GM23338 (cell line): ENCODE measurements at places on chromosomes 5 and 9.

- DNase-seq: no peak
Measured at GRCh38 chr9:14127656-14128055, 186.3 kb downstream of the NFIB start.

DNA sequence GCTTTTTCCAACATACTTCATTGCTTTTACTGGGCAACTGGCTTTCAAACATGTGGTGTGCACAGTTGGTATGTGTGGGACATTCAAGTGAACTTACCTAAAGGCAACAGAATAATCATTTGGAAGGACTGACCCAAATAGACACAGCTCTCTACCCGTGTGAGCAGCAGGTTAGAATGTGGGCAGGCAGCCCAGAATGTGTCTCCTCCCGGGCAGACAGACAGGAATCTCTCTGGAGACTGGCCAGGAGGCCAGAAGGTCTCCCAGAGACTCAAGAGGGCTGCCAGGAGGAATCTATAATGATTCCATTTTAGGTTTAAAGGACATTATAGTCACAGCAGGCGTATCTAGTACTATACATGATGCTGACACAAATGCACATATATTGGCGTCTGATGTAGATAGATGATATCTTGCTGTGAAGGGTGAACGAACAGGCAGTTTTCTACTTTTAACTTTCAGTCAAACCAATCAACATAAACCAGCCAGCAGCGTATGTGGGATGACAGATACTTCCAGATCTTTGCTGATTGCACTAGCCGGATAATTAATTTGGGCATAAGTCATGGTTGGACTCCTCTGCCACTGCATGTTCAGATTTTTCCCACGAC lies 297.4 kb upstream of the ZNF608 start:
- no peak for DNase-seq

GRCh38 chr5:59418808-59419207 lies 474.7 kb downstream of the PDE4D start:
- no peak for DNase-seq

GRCh38 chr5:87829217-87829551 lies 416.5 kb upstream of the CCNH start:
- no peak for DNase-seq

DNA sequence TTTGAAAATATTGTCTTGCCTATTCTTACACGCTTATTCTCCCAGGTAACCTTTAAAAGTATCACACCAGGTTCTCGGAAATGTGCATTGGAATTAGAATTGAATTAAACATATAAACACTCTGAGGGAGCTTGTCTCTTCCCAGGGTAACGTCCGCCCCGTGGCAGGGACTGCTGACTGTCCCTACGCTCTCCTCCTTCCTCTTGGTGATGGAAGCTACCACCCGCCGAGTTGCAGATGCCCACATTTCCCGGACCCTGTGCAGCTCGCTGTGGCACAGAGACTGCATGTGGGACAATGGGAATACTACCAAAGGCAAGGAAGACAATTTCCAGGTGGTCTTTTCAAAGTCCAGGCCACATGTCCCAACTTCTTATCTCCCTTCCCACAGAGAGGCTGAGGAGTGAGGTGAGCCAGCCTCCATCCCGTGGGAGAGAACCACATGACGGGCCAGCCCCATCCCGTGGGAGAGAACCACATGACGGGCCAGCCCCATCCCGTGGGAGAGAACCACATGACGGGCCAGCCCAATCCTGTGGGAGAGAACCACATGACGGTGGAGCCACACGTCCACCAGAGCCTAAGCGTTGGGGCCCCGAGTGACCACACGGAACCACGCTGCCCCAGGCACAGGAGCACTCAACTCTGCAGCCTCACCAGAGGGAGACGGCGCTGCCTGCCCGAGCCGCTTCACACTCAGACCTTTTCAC lies 249.4 kb upstream of the IRX1 start:
- DNase-seq: no peak

DNA sequence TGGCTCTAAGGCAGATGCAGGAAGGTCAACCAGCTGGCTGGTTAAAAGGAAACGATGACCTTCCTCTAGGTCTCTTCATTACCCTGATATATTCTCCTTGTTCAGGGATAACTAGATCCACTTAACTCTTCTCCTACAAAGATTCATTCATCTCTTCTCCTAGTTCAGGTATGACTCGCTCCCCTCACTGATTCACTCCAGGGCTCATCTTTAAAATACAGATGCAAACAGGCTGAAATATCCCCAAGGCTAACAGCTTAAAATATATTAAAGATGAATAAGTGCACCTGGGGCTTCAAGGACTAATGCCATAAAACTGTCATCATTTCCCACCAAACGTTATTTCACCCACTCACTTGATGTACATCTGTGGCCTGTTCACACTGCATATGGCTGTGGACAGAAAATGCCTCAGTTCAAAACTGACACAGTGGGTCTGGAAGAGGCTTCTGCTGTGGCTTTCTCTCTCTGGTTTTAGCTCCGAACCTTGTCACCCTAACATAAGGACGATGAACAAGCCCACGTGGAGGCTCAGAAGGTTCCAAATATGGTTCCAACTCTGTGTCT lies 366.9 kb downstream of the DEPDC1B start:
- no peak for DNase-seq

DNA sequence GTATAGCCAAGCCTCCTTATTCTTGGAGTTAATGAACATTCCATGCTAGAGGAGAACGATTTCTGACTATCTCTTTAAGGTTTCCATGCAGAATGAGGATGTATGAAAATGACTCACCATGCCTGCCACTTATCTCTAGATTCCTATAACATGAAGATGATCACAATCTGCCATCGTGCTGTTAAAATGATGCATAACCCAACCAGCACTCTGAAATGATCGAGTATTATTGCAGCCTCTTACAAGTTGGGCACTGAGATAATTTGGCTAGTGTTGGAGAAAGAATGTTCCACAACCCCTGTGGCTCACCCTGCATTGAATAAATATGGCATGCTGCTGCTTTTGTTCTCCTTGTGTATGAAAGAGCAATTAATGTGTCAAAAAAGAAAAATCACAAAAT lies 1143.6 kb upstream of the WWC1 start:
- no peak for DNase-seq

GRCh38 chr5:174607916-174608315 lies 116.5 kb upstream of the MSX2 start:
- no peak for DNase-seq

DNA sequence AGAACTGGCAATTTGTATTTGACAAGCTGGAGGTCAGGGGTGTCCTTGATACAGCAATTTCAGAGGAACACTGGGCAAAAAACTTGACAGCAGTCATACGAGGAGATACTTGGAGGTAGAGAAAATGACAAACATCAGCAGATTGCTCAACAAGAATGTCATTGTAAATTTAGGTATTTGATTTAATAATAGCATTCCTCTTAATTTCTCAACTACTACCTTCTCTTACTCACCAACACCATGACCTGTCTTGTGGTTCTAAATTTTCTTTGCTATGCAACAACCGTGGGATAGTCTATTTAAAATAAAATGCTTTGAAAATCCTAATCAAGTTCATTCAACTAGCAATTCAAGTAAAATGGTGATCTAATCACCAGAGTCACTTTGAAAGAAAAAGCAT lies 128.4 kb downstream of the DNAH5 start:
- DNase-seq: no peak

DNA sequence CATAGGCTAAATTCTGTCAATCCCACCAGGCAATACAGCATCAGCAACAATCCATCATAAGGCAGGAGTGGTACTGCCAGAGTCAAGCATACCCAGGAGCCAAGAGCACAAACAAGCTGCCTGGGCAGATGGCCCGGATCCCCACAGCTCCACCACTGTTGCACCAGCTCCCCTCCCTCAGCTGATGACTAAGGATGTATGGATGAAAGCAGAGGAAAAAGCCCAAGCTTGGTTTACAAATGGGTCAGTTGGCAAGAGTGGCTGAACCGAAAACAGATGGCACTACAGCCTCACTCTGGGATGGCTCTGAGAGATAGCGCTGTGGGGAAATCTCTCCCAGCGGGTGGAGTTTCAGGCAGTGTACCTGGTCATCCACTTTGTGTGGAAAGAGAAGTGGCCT lies 29.4 kb downstream of the DROSHA start:
- DNase-seq: no peak

- no peak for DNase-seq
Measured at GRCh38 chr9:131744171-131744719, 4.4 kb upstream of the RAPGEF1 start.

DNA sequence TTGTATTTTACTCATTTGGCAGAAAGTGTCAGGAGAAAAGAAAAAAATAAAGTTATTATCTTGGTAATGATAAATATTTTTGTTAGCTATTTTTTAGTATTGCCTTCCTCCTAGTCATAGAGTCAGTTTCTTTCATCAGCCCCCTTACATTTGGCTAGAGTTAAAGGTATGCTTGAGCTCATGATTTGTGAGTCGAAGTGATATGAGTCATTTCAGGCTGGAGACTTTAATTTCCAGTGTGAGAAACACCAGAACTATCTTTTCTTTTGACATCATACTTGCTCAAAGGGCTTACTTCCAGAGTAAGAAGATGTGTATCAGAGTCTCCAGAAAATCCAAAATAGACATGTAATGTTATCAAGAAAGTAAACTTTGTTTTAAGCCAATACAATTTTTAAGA lies 746.7 kb upstream of the TYRP1 start:
- DNase-seq: no peak

DNA sequence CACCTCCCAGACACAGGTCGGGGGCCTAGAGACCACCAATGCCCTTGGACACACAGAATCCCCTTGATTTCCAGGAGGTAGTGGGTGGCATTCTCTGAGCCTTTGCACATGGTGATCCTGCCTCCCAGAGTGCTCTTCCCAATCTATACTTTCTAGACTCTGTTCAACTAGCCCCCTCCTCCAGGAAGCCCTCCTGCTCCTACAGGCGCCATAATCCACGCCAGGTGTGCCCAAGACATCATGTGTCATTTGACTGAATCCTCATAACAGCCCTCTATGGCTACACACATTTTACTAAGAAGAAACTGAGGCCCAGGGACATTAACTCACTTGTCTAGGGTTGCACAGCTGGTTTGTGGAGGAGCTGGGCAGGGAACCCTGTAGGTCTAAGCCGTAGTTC lies 7.1 kb downstream of the BBLN start:
- no peak for DNase-seq

DNA sequence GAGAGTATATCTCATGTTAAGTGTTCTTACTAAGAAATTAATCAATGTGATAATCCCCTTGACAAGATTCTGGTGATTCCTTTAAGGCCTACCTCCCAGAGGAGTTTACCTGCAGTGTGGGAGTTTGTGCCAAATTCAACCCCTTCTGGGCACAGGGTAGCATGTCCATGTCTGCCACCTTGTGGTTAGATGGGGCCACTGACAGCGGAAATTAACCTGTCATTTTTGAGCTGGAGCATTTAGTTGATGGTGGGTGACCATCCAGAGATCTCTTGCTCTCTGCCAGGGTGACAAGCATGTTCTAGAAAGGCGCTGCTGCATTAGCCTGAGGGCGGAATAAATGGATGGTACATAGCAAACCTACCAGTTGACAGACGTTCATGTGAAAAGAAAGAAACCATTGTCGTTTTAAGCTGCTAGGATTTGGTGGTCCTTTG lies 132.2 kb downstream of the FBXO4 start:
- peak; percentile 77 for DNase-seq

DNA sequence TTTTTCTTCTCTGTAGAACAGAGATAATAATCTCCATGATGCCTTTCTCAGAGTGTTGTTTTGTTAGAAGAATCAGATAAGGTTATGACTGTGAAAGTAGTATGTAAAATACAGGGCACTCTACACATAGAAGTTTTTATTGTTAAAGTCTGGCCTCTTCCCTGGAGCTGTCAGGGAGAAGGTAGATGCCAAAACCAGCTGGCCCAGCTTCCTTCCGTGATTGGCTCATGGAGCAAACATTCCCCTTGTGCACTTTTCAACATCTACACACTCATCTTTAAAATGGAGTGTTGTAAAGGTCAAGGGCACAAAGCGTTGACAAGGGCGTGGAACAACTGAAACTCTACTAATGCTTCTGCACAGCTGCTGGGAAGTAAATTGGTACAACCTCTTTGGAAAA lies 7.4 kb upstream of the RNF183 start:
- no peak for DNase-seq

- no peak for DNase-seq
Measured at GRCh38 chr5:369151-369868, 47.8 kb downstream of the AHRR start.

- DNase-seq: no peak
Measured at GRCh38 chr5:81235287-81236072, 2.4 kb downstream of the CKMT2 start.

- DNase-seq: no peak
Measured at GRCh38 chr5:14187660-14188059, 44.5 kb downstream of the TRIO start.

DNA sequence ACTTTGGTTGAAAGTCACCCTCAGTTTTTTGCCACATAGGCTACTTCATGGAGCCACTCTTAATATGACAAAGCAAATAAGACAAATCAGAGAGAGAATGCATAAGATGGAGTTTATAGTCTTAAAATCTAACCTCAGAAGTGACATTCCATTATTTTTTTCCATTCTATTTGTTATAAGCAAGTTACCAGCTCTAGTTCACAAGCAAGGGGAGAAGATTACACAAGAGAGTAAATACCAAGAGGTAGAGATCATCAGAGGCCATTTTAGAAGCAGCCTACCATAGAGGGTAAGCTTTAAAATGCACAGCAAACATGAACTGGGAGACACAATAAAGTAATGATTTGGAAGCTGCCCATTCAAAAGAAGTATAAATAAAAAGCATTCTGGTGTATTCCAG lies 651.3 kb upstream of the MEF2C start:
- DNase-seq: no peak

GRCh38 chr5:18797222-18797621 lies 1163.0 kb downstream of the TAF11L14 start:
- DNase-seq: peak; percentile 58

GRCh38 chr5:94967525-94967924 lies 317.4 kb downstream of the MCTP1 start:
- no peak for DNase-seq

DNA sequence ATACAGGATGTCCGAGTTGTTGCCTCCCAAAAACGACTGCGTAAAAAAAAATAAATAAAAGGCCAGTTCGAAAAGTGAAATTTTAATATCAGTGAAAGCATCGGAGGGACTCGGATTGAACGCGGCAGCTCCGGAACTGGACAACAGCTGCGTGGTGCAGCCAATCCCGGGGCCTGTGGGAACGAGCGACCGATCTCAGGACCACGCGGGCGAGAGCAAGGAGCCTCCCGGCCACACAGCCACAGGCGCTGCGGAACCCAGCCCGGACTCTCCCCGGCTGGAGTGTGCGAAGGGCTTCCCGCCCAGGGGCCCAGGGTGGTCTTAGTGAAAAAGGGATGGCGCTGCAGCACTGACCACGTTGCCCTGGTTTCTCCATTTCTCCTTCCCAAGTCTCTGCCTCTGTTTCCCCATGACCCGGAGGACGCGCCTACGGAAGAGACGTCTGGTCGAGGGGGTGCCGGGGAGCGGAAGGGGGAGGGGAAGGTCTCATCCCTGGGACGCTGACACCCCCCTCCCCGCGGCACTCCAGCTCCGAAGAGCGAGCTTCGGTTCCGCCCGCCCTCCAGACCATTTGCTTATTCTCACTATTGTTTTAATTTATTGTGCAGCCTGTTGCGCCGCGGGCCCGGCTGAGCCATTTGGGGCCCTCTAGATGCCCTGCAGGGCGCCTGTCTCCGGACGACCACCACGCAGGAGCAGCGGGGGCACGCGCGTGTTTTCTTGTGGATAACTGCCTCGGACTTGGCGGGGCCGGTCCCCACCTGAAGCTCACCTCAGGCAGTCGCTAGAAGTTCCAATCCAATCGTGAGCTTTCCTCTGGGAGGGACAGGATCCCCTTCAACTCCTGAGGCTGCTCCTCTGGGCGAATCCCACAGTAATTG lies 303.0 kb downstream of the PARP8 start:
- DNase-seq: peak; percentile 60

- no peak for DNase-seq
Measured at GRCh38 chr9:131500939-131501541, 1.7 kb upstream of the POMT1 start.

- no peak for DNase-seq
Measured at GRCh38 chr9:89810431-89810830, 205.6 kb downstream of the GADD45G start.
